Activated CD4-positive, alpha-beta T cell treated with anti-CD3 and anti-CD28 coated beads, Interleukin-2, amount 50 U/mL, for 4 hours (primary cell): ENCODE measurements at places on chromosomes 1 and 21.

- DNase-seq, result no peak
These were observed 52.2 kb downstream of the PUM1 start for GRCh38 chr1:31013187-31013864.

DNA sequence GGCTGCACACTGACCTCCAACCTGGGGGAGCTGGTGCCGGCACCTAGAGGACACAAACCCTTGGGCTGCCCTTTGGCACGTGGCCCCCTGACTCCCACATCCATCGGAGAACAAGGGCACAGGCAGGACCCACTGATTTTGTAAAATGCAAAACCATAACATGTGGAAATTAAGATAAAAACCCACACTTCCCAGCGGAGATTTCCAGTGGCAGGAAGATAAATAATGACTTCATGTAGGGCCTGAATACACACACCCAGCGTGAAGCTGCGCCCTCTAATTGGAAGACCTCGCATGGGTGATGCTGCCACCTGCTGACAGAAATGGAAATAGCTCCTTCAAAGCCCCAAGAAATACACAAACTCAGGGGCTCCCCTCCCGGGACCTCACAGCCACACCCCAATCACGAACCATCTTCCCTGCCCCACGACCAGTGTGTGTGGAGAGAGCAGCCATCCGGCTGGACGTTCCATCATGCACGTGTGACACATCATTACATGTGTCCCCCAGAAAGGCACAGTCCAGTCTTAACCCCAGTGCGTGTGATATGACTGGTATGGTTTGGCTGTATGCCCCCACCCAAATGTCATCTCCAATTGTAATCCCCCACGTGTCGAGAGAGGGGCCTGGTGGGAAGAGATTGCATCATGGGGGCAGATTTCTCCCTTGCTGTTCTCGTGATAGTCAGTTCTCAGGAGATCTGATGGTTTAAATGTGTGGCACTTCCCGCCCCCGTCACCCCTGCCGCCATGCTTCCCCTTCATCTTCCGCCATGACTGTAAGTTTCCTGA lies 5.7 kb upstream of the TPRG1L start:
- DNase-seq, result peak; percentile 66

- DNase-seq, result no peak
These were observed 142.5 kb downstream of the PGBD5 start for GRCh38 chr1:230283678-230284077.

DNA sequence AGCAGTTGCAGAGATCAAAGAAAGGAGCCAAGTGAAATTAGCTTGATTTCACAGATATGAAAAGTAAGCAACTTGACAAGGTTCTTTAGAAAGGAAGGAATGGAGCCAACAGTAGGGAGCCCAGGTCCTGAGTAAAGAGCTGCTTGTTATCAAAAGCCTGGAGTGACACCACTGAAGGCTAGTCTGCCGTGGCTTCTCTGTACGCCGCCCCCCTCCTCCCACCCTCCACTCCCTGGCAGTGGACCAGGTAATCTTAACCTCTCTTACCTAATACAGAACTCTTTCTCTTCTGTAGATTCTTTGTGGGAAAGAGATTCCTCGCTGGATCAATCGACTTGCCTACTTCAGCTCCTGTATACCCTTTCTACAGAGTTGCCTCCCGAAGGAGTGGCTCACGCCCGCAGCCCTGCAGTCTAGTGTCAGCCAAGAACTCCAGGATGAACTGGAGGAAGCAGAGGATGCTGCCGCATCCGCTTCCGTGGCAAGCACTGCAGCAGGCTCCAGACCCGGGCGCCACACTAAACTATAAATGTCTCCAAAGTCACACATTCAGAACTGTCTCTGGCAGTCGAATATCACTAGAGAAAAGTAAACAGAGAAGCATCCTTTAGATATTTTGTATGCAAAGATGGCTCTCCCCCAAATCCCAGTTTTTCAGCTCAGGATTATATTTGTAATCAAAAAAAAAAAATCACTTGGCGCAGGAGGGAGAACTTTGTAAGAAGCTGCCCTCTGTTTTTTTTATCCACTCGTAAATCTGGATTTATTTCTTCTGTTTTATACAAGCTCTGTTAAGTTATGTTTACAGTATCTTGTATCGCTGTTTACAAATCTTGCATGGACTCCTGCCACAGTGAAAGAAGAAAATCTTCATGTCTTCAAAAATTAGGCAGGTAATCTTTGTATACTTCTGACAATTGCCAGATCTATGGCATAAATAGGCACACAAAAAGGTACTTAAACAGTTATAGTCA lies 52.6 kb downstream of the DESI2 start:
- DNase-seq, result no peak

GRCh38 chr1:217018648-217019047 lies 295.4 kb upstream of the ESRRG start:
- no peak for DNase-seq

GRCh38 chr1:220121791-220122530 lies 28.0 kb downstream of the IARS2 start:
- no peak for DNase-seq

GRCh38 chr1:40059960-40060750 lies 19.6 kb downstream of the CAP1 start:
- no peak for DNase-seq

- no peak for DNase-seq
These were observed 839.1 kb upstream of the ADGRL2 start for GRCh38 chr1:80961464-80962190.

GRCh38 chr1:115133440-115133839 lies 44.1 kb upstream of the TSPAN2 start:
- DNase-seq, result no peak

GRCh38 chr1:186213225-186213607 lies 161.8 kb downstream of the TPR start:
- no peak for DNase-seq

- DNase-seq, result no peak
These were observed 1059.5 kb upstream of the ADGRL4 start for GRCh38 chr1:80066060-80066459.

GRCh38 chr1:54490361-54491248 lies 57.4 kb upstream of the ACOT11 start:
- no peak for DNase-seq

GRCh38 chr1:99297923-99298322 lies 33.6 kb downstream of the PLPPR4 start:
- DNase-seq, result no peak

DNA sequence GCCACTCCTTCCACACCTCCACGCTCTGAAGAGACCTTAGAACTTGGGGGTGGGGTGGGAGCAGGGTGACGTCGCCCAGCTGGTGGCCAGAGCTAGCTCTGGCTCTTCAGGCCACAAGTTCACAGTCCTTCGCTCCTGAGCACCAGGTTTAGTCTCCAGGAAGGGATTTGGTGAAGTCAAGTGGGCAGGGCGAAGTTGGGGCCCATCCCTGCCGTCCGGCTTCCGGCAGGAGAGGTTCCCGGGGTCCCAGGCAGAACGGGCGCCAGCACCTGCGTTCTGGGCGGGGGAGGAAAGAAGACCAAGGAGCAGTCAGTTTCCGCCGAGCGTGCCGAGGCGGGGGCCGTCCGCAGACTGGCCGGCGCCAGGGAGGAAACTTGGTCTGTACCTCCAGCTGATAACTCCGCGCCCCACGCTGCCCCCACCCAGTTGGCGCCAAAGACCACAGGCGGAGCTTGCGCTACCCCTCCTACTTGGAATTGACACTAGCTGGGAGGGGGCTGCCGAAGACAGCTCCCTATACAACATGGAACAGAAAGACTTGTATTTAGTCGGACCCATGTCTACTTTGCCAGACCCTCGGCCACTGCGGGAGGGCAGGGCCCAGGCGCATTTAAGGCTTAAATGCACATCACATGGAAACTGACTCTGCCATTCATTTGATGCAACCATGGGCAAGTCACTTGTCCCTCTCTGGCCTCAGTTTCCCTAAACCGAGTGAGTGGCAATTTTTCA lies 995 bp downstream of the ID3 start:
- no peak for DNase-seq

GRCh38 chr1:37265786-37266667 lies 208.4 kb upstream of the ZC3H12A start:
- no peak for DNase-seq

- no peak for DNase-seq
These were observed 117.6 kb downstream of the UBE2U start for GRCh38 chr1:64320922-64321614.

DNA sequence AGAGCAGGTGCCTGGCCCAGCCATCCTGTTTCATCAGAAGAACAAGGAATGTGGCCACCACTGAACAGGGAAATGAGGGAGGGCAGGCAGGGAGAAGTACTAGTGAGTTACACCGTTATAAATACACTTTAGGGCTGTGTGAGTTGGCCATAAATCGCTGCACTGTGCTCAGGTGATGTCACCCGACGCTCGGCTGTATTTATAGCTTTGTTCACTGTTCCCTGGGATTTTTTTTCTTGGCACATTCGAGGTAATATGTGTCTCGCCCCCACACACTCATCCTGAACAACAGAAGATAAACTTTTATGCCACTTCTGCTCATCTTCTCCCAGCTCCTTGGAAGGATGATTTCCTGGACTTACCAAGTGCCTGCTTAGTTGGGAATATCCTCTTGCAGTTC lies 9.0 kb upstream of the KIRREL1 start:
- no peak for DNase-seq

DNA sequence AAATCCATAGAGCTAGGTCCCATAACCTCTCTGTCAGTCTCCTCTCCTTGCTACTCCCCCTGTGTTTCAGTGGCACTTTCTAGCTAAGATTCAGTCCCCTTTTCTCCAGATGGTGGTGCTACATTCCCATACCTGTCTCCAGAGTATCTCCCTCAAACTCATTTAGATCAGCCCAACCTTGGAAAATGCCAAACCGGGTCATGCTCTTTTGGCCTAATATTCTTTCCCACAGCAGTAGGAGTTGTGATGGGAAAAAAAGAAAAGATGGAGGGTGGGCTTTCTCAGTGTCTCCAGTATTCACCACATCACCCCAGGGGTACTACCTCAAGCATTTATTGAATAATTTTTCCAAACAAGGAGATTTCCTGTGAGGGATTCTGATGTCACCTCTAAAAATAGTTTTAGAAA lies 3.2 kb upstream of the RXFP4 start:
- DNase-seq, result no peak

DNA sequence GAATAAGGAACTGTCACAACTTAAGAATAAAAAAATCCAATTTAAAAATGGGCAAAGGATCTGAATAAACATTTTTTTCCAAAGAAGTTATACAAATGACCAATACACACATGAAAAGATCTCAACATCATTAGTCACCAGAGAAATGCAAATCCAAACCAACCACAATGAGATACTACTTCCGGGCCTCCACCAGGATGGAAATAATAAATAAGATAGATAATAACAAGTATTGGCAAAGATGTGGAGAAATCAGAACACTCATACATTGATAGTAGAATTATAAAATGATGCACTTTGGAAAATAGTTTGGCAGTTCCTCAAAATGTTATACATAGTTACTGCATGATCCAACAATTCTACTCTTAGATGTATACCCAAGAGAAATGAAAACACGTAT lies 18.7 kb downstream of the ZSWIM5 start:
- DNase-seq, result no peak

- no peak for DNase-seq
These were observed 74.7 kb downstream of the LHX8 start for GRCh38 chr1:75208862-75209261.

DNA sequence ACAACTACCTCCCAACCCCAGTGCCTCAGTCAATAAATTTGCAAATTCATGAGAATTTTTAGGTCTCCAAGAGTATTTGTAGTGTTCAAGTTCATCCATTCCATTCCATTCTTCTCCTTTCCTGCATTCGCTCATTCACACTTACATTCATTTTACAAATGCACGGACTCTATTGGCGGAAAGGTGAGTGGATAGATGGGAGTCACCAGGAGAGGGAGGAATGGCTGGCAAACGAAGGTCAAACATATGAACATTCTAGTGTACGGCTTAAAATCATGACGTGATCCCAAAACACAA lies 2.5 kb downstream of the LORICRIN start:
- DNase-seq, result no peak

DNA sequence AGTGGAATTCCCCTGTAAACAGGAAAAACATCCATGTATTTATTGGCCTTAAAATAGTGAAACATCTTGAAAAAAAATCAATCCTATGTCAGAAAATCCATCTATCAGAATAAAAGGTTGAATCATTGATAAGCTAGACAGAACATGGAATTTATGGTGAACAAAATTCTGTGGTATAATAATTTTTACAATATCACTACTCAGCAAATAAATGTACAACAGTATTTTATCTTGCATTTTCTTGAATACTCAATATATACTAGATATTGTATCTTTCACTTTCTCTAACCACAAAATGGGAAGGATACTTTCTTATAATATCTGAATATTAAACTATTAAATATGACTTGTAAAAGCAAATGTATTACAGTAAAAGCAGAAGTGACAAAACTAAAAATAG lies 5.7 kb upstream of the UBE4B start:
- no peak for DNase-seq

- peak; percentile 64 for DNase-seq
These were observed 19.5 kb downstream of the TEX35 start for GRCh38 chr1:178532392-178532791.

GRCh38 chr1:229437443-229437842 lies 3.5 kb upstream of the ACTA1 start:
- DNase-seq, result no peak

- no peak for DNase-seq
These were observed 58.6 kb downstream of the ATP5PO start for GRCh38 chr21:33856893-33857527.

GRCh38 chr1:72097851-72098570 lies 184.3 kb downstream of the NEGR1 start:
- no peak for DNase-seq

DNA sequence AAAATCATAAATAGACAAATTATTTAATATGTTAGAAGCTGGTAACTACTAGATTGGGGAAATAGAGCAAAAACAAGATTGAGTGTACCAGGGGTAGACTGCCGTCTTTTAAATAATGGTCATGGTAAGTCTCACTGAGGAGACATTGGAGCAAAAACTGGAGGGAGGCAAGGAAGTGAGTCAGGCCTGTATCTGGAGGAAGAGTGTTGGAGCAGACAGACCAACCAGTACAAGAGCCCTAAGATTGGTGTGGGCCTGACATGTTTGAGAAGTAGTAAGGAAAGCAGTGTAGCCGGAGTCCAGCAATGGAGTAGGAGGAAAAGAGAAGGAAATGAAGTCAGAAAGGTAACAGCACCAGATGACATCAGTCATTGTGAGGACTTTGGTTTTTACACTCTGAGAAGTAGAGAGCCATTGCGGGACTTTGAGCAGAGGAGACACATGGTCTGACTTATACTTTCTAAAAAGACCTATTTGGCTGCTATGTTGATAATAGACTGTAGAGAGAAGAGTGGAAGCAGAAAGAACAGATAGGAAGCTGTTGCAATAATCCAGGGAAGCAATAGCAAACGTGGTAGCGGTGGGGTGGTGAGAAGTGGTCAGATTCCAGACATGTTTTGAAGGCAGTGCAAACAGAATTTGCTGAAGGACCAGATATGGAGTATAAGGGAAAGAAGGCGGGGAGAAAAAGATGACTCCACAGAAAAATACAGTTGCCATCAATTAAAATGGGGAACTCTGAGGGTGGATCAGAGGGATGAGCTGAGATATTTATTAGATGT lies 44.7 kb upstream of the GJA5 start:
- no peak for DNase-seq

DNA sequence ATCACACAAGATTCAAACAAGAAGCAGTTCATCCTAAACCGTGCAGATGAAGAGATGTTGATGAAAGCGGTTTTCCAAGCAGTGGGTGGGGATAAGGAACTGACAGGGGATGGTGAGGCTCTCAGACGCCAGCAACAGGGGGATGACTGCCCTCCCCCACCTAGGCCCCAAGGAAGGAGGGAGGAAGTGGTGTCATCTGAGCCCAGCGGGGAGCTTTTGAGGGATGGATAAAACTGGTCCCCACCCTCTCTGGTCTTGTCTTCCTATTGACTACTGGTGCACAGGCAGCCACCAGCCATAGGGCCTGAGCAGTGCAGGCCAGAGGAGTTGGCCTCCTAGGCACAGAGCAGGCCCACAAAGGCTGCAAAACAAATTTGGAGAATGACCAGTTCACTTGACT lies 175.5 kb downstream of the HUNK start:
- no peak for DNase-seq
